ENCODE measurements at places on chromosomes 13 and 19.

GRCh38 chr13:21948769-21949474 is 278.0 kb downstream of the FGF9 start:
- no peak for DNase-seq
- no peaks in the 10 kb centered on the region for H3K4me1 ChIP-seq
- no peak overlapping the region for H3K4me3 ChIP-seq
- H3K27me3 ChIP-seq, result no peaks in the 10 kb centered on the region
- no peak overlapping the region for H3K27ac ChIP-seq

DNA sequence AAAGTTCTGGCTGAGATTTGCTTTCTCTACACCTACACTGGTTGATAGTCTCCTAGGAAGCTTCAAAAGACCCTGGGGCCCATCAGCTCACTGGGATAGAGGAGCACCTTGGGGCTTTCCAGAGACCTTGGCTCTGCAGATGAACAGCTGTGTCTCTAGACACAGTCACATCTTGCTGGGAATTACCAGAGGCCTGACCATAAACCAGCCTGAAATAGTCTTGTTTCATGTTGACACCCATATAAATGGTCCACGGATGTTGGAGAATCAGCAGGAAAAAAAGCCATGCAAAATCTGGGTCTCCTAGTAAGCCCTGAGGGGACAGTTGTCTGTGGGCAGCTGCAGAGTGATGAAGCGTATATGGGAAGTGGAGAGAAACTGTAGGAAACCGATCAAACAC is 207.6 kb downstream of the DNAJC15 start:
- H3K36me3 ChIP-seq, result no peaks in the 10 kb centered on the region
- H3K27me3 ChIP-seq, result no peaks in the 10 kb centered on the region
- H3K27ac ChIP-seq, result no peak overlapping the region
- no peak overlapping the region for H3K4me3 ChIP-seq
- DNase-seq, result no peak

DNA sequence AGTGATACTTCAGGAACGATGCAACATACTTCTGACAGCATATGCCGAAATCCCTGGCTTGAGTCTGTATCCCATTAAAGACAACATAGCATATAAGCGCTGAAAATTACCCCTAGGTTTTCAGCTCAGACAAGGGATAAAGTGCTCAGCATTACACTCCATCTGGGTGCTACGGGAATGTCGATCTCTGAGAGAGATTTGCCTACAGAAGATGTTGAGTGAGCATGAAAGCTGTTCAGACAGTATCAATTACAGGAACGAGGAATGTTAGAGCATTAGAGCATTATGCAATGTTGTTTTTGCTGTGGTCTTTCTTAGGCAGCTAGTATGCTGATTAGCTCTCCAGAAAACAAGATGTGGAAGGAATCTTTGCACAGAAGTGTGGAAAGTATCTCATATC is 484.5 kb downstream of the LIG4 start:
- no peaks in the 10 kb centered on the region for H3K4me1 ChIP-seq
- H3K4me3 ChIP-seq, result no peak overlapping the region
- H3K27ac ChIP-seq, result no peak overlapping the region
- H3K27me3 ChIP-seq, result no peaks in the 10 kb centered on the region

- no peaks in the 10 kb centered on the region for H3K27me3 ChIP-seq
- no peaks in the 10 kb centered on the region for H3K36me3 ChIP-seq
- no peak for DNase-seq
- no peak overlapping the region for H3K27ac ChIP-seq
Measured at GRCh38 chr13:48890391-48890790, 85.3 kb upstream of the FNDC3A start.

GRCh38 chr13:65677906-65678305 is 1552.2 kb downstream of the PCDH9 start:
- no peak overlapping the region for H3K4me3 ChIP-seq
- no peaks in the 10 kb centered on the region for H3K27me3 ChIP-seq
- no peaks in the 10 kb centered on the region for H3K36me3 ChIP-seq
- H3K27ac ChIP-seq, result no peak overlapping the region

- H3K4me1 ChIP-seq, result no peaks in the 10 kb centered on the region
- H3K27ac ChIP-seq, result no peak overlapping the region
- peaks cover 6% of the 10 kb centered on the region for H3K36me3 ChIP-seq
- DNase-seq, result no peak
- H3K27me3 ChIP-seq, result no peaks in the 10 kb centered on the region
Measured at GRCh38 chr13:100666124-100666523, 8.5 kb downstream of the TMTC4 start.

GRCh38 chr19:45218911-45219743 is 26.1 kb downstream of the EXOC3L2 start:
- peaks cover 4% of the 10 kb centered on the region for H3K27me3 ChIP-seq
- H3K4me3 ChIP-seq, result no peak overlapping the region
- no peaks in the 10 kb centered on the region for H3K4me1 ChIP-seq
- H3K27ac ChIP-seq, result no peak overlapping the region
- DNase-seq, result no peak
- no peaks in the 10 kb centered on the region for H3K36me3 ChIP-seq

All from right atrium auricular region (tissue), 2 donors.